Mucosa of descending colon (tissue), 3 donors: ENCODE measurements at places on chromosomes 7 and 10. TPM values are rescaled to one million over a fixed set of nuclear protein-coding genes. Genes with fewer than 3 reads are reported as not detected.

SOSTDC1 gene
- total RNA-seq = 6.7 TPM

OR13A1 gene
- total RNA-seq = not detected

SLC39A12 gene
- total RNA-seq = 0.09 TPM

CALML5 gene
- total RNA-seq = not detected

RBP3 gene
- not detected for total RNA-seq

GRCh38 chr10:17019696-17020095 lies 109.9 kb downstream of the CUBN start:
- no peak for DNase-seq

DNA sequence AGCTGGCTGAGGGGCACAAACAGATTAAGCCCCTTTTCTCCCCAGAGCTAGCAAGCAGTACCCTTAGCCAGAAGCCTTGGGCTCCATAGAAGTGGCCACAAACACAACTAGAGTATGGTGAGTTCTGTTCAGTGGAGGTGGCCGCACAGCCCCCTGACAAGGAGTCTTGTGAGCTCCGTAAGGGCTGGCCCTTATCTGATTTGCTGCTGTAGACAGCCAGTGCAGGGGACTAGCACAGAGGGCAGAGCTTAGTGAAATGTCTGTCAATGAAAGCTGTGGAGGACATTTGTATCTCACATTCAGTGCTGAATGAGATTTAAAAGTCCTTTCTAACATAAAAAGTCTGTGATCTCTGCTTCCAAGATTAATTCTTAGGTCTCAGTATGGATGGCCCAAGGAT lies 137.3 kb downstream of the AUTS2 start:
- no peak for DNase-seq

GRCh38 chr10:97479939-97480338 lies 18.3 kb downstream of the MMS19 start:
- no peak for DNase-seq

GRCh38 chr7:70838292-70838907 lies 293.5 kb upstream of the GALNT17 start:
- no peak for DNase-seq

DNA sequence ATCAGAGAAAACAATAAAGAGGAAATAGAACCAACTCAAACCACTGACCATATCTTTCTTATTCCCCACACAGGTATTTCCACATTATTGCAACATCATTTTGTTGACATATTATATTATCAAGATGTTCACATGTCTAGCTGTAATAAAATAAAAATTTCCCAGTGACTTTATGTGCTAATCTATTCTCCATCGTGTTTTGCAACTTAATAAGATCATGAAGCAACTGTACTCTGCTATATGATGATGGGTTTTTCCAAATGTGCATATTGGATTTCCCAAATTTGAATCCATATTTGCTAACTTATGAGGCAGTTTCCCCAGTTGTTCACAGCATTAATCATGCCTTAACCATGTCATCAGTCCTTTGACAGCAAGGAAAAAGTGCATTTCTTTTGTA lies 127.8 kb downstream of the ITGB8 start:
- no peak for DNase-seq

- no peak for DNase-seq
Measured at GRCh38 chr7:47183862-47184590, 397.9 kb downstream of the TNS3 start.

- DNase-seq = no peak
Measured at GRCh38 chr10:95501203-95502094, 59.7 kb downstream of the SORBS1 start.

DNA sequence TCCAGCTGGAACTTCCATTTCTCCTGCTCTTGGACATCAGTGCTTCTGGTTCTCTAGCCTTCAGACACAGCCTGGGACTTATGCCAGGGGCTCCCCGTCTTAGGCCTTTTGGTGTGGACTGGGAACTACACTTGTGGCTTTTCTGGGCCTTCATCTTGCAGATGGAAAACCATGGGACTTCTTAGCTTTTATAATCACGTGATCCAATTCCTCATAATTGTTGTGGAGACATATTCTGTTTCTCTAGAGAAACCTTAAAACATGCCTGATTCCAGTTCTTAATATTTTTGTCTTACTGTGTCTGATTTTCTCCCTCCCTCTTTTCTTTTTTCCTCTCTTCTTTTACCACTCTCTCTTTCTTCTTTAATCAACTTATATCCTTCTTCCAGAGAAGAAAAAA lies 224.2 kb upstream of the FOXP2 start:
- no peak for DNase-seq

DNA sequence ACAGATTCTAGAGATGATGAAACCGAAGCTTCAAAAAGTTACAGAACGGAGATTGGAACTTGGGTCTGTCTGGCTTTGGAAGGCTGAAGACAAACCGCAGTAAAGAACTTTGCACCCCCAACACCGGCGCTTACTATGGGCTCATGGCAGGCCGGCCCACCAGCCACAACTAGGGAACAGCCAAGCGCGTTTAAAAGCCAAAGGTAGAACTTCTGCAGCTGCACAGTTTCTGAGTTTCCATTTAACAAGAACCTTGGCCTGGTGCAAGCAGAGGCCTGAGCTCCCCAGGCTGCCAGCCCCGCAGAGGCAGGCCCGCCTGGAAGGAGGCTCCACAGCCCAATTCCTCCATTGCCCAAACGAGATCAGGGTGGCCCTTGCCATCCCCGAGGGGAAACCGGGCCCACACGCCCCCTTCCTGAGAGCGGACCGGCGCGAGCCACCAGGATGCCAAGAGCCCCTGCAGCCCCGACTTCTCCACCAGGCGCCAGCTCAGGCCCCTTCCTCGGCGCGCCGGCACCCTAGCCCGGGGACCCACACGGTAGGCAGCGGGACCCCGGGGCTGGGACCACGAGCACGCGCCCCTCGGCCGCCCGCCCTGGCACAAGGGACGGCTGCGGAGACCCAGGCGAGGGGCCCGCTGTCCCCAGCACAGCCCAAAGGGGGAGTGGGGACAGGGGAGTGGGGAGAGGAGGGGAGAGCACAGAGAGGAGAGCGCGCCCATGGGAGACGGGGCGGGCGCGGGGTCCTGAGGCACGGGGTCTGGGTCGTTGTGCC lies 566 bp downstream of the MAD1L1 start:
- no peak for DNase-seq

GRCh38 chr10:99667108-99667751 lies 7.9 kb downstream of the ENTPD7 start:
- DNase-seq = no peak

- no peak for DNase-seq
Measured at GRCh38 chr10:767211-767610, 77.7 kb upstream of the DIP2C start.

GRCh38 chr7:7249814-7250213 lies 67.5 kb downstream of the C1GALT1 start:
- no peak for DNase-seq

GRCh38 chr10:98696516-98696915 lies 249.8 kb upstream of the HPS1 start:
- no peak for DNase-seq

- DNase-seq = peak; percentile 71
Measured at GRCh38 chr7:66043681-66044497, 31.7 kb upstream of the ASL start.

- no peak for DNase-seq
Measured at GRCh38 chr7:6489612-6490011, 41.9 kb upstream of the DAGLB start.

DNA sequence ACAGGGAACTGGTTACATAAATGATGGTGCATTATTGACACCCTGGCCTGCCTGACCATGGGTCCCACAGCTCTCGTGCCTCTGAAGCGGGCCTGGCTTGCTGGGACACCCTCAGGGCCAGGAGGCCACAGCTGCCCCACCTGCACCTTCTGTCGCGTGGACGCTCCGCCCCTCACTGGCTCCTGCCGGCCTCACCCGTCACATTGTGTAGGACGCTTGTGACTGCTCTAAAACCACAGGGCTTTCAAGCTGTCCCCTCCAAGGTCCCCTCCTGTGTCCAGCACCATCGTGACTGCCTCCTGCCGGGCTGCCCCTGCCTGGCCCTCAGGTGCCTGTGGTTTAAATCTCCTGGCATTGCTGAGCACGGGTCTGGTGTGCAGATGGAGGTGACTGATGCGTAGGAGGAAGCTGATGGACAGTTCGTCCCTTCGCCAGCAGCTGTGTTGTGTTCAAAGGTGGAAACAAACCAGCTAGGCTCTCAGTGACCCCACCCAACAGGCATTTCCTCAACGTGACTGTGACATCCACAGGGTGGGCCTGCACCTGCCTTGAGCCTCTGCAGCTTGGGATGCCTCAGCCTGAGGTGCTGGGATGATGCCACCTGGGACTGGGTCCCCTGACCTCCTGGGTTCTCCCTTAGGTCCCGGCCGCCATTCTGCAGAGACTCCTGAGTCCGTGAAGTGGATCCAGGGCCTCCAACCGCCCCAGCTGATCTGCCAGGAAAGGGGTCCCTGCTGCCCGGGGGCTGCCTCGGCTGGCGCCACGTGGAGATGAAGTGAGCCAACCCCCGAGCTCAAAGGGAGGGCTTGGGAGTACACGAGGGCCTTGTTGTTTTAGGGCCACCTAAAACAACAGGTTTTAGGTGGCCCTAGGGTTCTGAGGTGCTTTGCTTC lies 148.5 kb downstream of the WDR37 start:
- DNase-seq = no peak
